ENCODE measurements at places on chromosomes 13 and 19. TPM values are rescaled to one million over a fixed set of nuclear protein-coding genes. Genes with fewer than 3 reads are reported as not detected.

GRCh38 chr19:2722541-2723344, 1.6 kb upstream of the DIRAS1 start:
- DNase-seq = peak; percentile 62

- DNase-seq = peak; percentile 80
These were observed 140.6 kb downstream of the SIPA1L3 start for GRCh38 chr19:38047641-38048040.

- no peak for DNase-seq
These were observed 265.4 kb downstream of the LMO7 start for GRCh38 chr13:75901501-75901900.

- peak; percentile 23 for DNase-seq
These were observed 16.1 kb downstream of the GNA11 start for GRCh38 chr19:3110126-3110825.

PLIN3 gene
- 95.2 TPM for total RNA-seq

GRCh38 chr19:18488403-18488723, 33.5 kb downstream of the ELL start:
- peak; percentile 78 for DNase-seq

GRCh38 chr19:21586311-21587116, 81.1 kb downstream of the ZNF429 start:
- DNase-seq = peak; percentile 73

RASAL3 gene
- total RNA-seq = not detected

Measured in H7 (cell line).